ENCODE measurements at places on chromosomes 5 and 9.

GRCh38 chr5:174172152-174172551, 126.6 kb downstream of the NSG2 start:
- DNase-seq, result no peak

GRCh38 chr9:87579781-87580541, 82.3 kb downstream of the DAPK1 start:
- DNase-seq, result no peak

DNA sequence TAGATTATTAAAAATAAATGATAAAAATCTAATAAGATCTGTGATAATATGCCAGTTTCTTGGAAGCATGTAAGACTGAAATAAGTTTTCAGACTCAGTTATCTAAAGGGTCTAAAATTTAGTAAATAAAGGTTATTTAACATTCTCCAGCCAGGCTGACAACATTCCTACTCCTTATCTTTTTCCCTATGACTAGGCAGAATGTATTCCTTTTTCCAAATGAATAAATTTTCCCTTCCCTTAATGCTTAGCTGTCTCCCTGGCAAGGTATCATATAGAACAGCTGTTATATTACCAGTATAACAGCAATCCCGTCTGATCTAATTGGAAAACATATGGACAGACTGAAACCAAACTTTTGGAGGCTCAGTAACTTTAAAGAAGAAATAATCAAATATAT, 13.0 kb downstream of the MEGF9 start:
- no peak for DNase-seq

GRCh38 chr5:318341-318897, 3.1 kb upstream of the AHRR start:
- no peak for DNase-seq

GRCh38 chr9:79257228-79257781, 314.5 kb upstream of the TLE4 start:
- DNase-seq, result no peak

DNA sequence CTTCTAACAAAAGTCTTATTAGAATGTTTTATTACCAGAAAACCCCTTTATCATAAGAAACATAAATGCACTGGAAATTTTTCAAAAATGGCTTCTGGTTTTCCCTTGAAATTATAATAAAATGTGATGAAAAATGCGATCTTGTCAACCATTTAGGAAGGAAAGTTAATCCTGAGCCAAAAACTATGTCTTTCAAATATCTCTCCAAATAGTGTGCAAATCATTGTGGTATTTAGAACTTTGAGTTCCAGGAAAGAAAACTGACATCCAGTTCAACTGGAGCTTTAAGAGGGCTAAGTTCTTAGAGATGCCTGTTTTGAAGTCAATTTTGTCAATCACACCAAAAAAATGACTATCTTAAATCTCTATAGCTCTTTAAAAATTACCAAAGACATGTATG, 425.4 kb downstream of the DNAH5 start:
- DNase-seq, result no peak

DNA sequence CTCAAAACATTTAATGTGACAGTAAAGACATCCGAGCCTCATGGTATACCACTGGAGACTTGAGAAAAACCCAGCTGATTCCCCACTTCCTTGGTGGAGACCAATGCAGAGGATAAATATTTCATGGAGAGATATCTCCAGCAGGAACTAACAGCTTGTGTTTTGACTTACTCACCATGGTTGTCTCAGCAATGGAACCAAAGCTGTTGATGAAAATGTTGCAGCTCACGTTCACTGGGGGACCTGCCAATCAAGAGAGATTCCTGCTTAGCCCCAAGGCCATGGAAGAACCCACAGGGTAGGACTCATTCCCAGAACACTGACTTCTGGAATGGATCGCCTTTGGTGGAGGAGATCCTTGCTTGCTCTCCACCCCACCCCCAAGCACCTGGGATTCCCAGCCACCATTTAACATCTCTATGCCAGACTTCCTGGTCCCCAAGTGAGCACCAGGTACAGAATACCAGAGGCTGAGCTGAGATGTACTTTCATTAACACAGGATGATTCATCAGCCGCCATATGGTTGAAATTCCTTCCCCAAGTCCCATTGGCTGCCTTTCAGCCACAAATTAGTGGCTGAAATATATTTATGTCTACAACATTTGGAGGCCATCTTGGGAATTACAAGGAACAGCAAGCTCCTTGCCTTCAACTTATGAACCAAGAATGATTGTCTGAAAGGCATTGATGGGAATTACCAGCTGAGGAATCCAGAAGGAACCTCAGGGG, 37.9 kb downstream of the GLRA1 start:
- DNase-seq, result no peak

- DNase-seq, result no peak
These were observed 98.4 kb downstream of the COX7C start for GRCh38 chr5:86716121-86716520.

DNA sequence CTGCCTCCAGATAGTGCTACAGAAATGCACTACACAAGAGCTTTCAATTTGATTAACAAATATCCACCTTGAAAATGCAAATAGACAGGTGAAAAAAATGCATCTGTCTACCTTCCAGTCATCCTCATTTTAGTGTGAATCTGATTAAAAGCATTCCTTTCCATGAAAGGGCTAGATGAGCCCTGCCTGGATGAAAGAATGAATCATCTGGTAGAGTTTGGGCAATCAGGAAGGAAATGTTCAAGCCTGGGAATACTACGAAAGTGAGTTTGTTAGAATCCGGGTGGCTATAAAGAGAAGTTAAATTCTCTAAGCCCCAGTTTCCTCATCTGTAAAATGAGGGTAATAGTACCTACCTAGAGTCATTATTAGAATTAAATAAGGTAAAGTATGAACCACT, 142.6 kb downstream of the FAM114A2 start:
- DNase-seq, result no peak

GRCh38 chr9:23379842-23380241, 446.2 kb downstream of the ELAVL2 start:
- DNase-seq, result no peak

DNA sequence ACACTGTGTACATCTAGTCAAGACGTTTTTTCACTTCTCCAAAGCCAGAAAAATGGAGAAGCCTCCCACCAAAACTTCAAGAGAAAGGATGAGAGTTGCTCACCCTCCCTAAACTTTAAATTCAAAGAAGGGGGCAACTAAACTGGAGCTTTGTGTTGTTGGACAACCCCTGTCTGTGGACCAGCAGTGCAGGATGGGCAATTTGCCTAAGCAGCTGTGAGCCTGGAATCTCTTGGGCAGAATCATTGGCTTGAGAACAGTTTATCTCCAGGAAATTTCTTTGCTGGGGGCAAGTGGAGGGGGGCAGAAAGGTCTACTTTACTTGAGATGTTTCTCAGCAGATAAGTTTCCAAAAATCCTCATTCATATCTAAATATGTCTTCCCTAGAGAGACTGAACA, 151.8 kb downstream of the MUSK start:
- DNase-seq, result no peak

DNA sequence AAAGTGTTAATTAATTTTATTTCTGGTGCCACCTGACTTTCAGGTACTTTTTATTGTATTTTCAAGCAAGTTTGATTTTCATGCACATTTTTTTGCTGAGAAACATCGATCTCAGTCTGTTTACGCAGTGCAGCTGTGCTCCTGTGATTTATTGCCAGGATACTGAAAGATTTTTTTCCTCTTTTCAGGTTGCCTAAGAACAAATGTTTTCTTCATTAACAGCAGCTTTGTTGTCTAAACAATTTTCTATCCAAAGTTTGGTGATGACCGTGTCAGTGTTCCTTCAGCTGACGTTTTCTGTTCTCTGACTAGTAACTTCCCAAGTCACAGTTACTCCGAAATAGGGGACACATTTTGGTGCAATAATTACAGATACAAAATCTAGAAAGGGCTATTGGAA, 78.1 kb downstream of the VCAN start:
- DNase-seq, result no peak

GRCh38 chr9:87729246-87729645, 3.3 kb downstream of the CTSL start:
- DNase-seq, result no peak

- DNase-seq, result no peak
These were observed 93.4 kb downstream of the DAB2IP start for GRCh38 chr9:121744687-121745395.

GRCh38 chr5:9831823-9832222, 201.7 kb upstream of the TAS2R1 start:
- no peak for DNase-seq

DNA sequence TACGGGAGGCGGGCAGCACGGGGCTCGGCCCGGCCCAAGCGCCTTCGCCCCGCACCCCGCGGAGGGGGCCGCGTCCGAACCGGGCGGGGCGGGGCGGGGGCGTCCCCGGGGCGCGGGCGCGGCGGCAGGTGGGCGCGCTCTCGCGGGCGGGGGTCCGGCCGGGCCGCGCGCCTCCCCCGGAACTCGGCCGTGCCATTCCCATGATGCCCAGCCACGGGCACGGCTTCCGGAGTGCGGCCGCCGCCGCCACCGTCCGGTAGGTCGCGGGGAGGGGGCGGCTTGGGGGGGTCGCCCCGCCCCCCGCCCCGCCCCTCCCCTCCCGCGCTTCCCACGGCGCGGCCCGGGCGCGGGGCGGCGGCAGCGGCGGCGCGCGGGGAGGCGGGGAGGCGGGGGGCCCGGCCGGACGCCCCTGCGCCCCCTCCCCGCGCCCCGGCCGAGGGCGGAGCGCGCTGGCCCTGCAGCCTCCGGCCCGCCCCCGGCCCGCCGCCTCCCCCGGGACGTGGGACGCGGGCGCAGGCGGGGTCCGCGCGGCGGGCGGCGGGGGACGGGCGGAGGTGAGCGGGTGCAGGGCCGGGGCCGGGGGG, at the start of gene PPP1R26:
TSS of gene PPP1R26 (plus strand) at position 314 of the 584 bp plus-strand sequence. CDS start 4,729 bp downstream, outside the sequence.
- no peak for DNase-seq

- DNase-seq, result no peak
These were observed 10.9 kb downstream of the ABL1 start for GRCh38 chr9:130845901-130846481.

DNA sequence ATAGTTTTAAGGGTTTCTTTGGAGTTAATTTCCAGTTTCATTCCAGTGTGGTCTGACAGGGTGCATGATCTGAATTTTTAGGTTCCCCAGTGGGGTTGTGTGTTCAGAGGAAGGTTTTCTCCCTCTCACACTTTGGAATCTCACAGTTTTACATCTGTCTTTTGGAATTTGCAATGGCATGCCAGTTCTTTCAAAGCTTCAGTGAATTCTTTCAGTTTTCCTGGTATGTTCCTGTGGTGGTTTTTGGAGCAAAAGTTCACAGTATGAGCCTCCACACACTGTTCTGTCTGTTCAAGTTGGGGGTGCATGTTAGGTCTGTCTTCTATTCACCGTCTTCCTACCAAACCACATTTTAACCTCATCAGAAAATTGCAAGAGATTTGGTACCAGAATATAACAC, 624.2 kb downstream of the KCTD16 start:
- no peak for DNase-seq

- peak; percentile 86 for DNase-seq
These were observed at the start of gene ISL1 for GRCh38 chr5:51383131-51384121. Gene ISL1 (plus strand): TSS chr5:51383448. CDS start chr5:51383672, 224 bp downstream.

DNA sequence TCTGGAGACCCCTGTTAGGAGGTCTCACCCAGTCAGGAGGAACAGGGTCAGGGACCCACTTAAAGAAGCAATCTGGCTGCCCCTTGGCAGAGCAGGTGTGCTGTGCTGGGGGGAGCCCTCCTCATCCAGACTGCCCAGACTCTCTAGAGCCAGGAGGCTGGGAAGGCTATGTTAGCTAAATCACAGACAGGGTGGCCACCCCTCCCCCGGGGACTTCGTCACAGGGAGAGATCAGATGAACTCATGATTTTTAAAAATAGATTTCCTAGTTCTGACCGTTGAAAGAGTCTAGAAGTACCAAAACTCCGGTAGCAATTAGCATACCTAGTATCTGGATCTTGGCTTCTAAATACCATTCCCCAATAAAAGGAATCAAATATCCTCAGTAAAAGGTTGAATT, 35.0 kb upstream of the FOXB2 start:
- no peak for DNase-seq

- no peak for DNase-seq
These were observed 917.5 kb downstream of the TAF11L14 start for GRCh38 chr5:18551716-18552115.

DNA sequence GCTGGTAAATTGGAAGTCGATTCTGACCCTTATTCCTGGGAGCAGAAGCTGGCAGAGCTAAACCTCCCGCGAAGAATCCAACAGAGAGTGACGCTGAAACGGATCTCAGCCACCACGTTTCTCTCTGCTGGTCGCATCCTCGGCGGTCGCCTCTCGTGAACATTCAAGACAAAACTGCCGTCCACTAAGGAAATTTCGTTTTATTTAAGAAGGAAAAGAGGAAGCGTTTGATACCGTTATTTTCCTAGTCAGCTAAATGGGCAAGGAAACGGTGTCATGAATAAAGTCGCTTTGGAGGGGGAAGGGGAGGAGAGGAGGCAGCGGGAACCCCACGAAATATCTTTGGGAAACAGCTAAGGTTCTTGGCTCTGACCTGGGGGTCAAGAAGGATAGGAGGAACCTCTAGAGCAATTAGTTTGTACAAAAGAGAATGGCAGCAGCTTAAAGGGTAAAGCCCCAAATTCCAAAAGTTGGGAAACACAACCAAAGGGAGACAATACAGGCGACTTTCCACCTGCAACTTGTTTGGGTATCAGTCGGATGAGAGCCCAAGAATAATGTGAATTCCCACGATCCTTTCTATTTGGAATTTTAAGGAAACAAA, 1.9 kb downstream of the FOXB2 start:
- DNase-seq, result no peak

DNA sequence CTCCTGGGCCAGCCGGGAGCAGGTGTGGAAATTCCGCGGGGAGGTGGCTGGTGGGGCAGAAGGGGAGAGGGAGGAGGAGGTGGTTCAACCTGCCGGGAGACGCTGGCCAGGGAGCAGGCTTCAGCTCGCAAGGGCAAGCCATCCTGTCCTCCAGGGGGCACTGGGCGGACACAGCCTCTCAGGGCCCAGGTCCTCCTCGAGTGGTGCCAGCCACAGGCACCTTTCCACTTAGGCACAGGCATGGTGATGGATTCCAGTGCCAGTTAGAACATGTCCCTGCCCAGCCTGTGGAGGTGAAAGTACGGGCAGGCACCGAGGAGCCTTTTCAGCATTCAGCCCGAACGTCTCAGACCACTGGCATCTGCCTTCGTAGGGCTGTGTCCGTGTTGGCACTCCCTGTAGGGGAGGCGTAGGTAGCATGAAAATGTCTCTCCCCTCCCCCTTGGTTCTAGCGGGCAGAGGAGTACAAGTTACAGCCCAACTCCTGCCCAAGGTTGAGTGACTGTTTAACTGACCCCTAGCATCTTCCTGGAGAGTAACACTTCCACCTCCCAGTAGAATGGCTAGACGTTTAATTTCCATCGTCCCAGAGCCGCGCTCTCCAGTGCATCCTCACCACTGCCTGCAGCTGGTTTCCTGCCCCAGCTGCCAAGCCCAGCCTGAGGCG, 48.9 kb downstream of the DAB2IP start:
- peak; percentile 77 for DNase-seq

DNA sequence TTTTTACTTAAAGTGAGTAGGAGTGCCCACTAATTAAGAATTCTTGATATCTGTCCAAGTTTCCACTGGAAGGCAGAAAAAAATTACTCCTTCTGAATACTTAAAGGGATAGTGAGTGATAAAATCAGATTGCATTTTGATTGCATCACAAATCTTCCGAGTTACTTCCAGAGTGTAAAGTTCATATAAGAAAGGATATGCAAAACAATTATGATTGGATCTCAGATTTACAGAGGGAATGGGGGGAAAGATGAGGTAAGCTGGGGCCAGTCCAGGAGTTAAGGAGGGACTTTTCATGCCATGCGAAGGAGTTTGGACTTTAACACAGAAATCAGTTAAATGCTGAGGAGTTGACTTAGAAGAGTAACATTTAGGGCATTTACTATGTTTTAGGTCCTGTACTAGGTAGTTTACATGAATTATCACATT, 9.3 kb upstream of the RNF145 start:
- DNase-seq, result no peak

- DNase-seq, result no peak
These were observed 368.1 kb downstream of the DTWD2 start for GRCh38 chr5:118620233-118620632.

Measured in DMS79 (cell line).